ENCODE measurements at places on chromosomes 3 and 15.

- no peak for DNase-seq
Observed at GRCh38 chr3:18670759-18671158, 245.6 kb upstream of the SATB1 start.

DNA sequence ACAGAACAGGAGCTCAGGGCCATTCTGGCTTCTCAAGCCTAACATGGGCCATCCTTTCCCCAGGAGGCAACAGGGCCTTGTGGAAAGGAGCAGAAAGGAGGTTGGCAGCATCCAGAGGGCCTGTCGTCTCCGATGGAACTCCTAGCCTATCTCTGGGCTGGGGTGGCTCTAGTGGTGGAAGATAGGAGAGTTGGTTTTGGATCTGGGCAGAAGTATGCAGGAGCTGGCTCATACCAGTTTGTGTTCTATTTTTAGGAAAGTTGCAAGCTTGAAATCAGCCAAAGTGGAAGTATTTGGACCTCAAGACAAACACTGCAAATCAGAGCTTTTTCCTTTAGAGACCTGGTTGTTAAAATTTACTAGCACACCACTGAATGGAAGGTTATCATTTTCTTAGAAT, 35.4 kb upstream of the XCR1 start:
- no peak for DNase-seq

DNA sequence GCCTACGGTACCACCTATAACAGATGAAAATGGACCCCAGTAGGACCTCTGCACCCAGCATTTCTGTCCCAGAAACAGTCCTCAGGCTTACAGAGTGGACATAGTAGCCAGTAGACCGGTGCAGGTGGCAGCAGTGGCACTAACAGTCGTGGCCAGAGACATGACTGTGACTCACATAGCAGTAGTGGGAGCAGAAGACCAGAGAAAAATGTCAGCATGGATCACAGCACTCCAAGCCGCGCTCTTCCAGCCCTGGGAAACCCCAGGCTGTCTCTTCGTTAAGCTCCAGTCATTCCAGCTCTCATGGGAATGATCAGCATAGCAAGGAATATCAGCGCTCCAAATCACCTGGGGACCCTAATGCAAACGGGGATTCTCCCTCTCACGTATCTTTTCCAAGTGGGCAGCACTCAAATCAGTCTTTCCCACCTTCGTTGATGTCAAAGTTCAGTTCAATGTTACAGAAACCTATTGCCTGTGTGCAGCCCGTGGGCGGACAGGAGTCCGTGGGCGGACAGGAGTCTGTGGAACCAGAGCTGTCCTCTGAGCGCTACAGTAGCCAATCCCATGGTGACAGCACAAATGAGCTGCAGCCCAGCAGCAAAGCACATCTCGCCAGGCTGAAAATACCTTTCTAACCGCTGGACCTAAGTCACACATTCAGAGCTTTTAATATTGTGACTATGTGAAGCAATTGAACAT, 10.5 kb downstream of the BFSP2 start:
- peak; percentile 42 for DNase-seq

- no peak for DNase-seq
Observed at GRCh38 chr3:23633261-23633960, 172.3 kb upstream of the UBE2E1 start.

- DNase-seq: no peak
Observed at GRCh38 chr15:60001610-60002527, 2.2 kb upstream of the FOXB1 start.

- peak; percentile 66 for DNase-seq
Observed at GRCh38 chr15:62841269-62841628, 201.3 kb upstream of the TPM1 start.

DNA sequence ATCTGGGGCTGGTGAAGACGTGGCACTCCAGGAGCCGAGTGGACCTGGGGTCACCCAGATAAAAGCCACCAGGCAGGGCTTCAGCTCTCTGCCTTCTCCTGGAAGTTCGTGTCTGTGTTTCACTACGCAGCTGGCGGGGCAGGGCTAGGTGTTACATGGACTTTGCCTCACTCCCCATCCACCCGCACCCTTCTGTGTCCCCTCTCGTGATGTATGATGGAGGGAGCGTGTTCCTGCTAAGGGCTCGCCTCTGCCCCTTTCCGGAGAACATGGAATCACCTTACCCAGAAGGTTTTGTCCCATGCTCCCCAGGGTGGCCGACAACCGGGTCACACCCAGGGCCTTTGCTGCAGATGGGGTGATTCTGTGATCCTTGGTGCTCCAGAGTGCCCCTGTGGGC, 96.2 kb downstream of the GABRG3 start:
- DNase-seq: no peak

GRCh38 chr15:25465835-25466234, 27.0 kb upstream of the UBE3A start:
- no peak for DNase-seq

DNA sequence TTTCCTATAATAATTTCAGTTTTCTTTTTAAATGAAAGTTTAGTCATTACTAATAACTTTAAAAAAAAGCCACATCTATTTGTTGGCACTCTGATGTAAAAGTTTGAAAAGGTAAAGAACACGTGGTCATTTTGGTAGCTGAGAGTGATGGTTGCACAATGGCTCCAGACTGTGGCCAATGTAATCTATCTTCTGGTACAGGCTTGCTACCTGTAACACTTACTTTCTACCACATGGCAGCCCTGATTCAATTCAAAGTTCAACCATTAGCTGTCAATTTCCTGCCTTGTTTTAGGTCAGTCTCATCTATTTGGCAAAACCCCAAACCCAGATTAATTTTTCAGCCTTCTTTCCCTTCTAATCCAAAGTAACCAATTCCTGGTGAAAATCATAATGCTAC, 126.1 kb downstream of the TUSC7 start:
- DNase-seq: no peak

DNA sequence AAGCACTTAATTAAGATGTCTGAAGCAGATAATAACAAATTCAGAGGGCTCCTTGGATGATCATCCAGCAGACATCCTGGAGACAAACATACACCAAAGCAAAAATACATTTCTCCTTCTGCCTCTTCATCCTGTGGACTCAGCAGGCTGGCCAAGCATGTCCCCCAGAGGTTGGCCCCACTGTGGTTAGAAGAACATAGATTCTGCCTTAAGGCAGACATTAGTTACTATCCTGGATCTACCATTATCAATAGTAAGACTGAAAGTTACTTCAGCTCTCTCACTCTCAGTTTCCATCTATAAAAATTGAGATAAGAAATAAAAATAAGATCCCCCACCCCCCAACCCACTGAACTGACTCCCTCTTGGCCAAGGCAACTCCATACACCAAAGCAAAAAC, 28.6 kb upstream of the TGFBR2 start:
- no peak for DNase-seq

GRCh38 chr3:12148183-12148940, 10.3 kb downstream of the TIMP4 start:
- no peak for DNase-seq

DNA sequence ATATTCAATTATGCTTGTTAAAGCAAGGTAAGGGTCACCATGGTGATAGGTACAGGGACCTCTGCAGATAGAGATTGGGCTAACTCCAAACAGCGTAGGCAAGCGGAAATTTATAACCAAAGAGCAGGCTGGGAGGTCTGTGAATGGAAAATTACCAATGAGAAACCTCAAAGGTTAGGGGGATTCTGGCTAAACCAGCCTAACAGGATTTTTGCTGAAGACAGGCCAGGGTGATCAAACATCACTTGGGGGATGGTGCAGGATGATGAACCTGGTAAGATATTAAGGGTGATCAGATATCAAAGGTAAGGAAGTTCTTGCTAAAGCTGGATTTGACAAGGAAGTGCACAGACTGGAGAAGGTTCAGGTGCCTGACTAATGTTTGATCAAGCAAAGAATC, 35.3 kb upstream of the SNRPN start:
- DNase-seq: no peak

DNA sequence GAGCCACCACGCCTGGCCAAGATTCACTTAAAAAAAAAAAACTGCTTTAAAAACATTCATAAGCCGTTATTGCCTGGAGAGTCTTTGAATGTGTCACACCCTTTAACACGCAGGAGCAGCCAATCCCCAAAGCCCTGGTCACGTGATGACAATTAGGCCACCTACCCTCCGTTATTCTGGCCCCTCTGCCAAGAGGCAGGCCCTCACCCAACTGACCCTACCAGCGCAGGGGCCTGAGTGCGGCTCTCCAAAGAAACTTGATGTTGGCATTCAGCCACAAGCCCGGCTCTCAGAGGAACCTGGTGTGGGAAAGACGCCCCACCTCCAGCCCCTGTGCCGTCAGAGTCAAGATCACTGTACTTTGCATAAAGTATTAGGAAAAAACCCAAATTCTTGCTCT, 11.6 kb upstream of the MUC4 start:
- no peak for DNase-seq

All from trophoblast cell (in vitro differentiated cells and primary cell).